ENCODE measurements at places on chromosomes 12 and 14. TPM values are rescaled to one million over a fixed set of nuclear protein-coding genes. Genes with fewer than 3 reads are reported as not detected.
A peak's percentile ranks its signal among the peaks of the same experiment; 100 is the strongest.

Gene POC1B
- 56.8 TPM for total RNA-seq

Gene EEF1AKMT3
- 4.7 TPM for total RNA-seq

DNA sequence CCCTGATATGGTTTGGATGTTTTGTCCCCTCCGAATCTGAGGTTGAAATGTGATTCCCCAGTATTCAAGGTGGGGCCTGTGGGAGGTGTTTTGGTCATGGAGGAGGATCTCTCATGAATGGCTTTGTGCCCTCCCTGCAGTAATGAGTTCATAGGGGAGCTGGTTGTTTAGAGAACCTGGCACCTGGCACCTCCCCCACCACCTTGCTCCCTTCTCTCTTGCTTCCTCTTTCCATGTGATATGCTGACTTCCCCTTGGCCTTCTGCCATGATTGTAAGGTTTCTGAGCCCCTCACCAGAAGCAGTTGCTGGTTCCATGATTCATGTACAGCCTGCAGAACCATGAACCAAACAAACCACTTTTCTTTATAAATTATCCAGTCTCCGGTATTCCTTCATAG lies 32.6 kb downstream of the CD163L1 start:
- no peak for DNase-seq

GRCh38 chr12:51122844-51123243 lies 39.4 kb upstream of the CSRNP2 start:
- DNase-seq, result no peak

Gene IL22
- total RNA-seq, result 4.7 TPM

DNA sequence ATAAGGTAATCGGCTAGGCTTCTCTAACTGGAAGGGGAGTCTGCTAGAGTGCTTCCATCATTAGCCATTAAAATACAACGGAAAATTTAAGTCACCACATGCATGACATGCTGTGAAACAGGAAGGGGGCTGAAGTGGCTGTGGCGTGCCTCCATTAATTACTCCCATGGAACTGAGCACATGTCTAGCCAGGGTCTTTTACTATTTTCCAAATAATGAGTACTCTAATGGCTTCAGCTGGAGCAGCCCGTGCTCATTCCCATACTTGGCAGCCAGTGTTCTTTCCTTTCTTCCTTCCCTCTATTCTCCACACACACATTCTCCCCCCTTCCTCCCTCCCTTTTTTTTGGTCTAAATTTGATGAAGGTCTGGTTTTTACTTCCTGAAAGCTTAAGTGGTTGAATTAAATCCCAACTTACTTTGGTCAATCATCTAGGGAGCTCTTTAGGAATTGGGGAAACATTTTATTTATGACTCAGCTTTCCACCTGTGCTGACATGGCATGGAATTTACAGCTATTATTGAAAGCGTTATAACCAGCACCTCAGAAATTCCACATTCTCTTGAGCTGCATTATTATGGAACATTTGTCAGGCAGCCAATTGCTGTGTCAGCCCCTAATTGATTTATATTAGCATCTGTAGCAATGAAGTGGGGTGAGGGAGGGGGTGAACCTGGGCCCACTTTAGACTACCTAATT lies 72.3 kb downstream of the LRIG3 start:
- DNase-seq, result no peak

DNA sequence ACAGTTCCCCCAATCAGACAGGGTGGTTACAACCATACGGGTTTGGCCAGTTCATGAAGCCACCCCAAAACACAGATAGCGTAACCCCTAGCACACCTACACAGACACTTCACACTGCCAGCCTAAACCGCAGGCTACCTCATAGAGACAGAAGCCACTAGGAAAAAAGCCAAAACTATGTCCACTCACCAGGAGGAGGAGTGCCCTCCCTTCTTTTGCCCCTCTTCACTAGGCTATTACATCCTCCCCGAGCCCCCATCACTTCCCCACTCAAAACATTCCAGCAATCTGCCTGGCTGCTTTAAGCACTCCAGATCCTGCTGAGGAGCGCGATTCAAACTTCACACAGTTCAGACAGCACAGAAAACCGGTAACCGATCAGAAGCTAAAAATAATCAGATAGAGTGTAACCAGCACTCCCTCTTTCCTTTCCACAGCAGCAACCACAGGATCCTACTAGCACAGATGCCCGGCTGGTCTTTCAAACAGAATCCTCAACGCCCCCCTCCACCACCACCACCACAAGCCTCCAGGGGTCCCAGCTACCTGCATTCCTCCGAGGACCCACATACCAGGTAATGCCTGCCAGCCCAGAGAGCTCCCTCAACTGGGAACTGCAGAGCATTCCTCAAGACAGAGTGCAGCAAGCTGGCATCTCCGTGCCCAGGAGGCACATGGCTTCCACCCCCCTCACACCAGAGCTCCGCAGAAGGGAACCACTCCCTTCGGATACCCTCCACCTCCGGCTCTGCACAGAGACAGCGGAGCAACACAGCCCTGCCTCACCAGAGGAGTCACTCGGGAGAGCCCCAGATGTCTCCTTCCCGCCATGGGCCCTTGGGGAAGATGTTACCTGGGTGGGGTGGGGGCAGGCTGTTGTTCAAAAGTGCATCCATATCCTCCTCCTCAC lies 1.5 kb downstream of the CHD4 start:
- peak; percentile 57 for DNase-seq

- no peak for DNase-seq
Measured at GRCh38 chr12:11815397-11815796, 165.9 kb downstream of the ETV6 start.

- no peak for DNase-seq
Measured at GRCh38 chr12:119399301-119399700, 64.8 kb downstream of the CCDC60 start.

- no peak for DNase-seq
Measured at GRCh38 chr12:121894633-121895032, 6.0 kb downstream of the PSMD9 start.

DNA sequence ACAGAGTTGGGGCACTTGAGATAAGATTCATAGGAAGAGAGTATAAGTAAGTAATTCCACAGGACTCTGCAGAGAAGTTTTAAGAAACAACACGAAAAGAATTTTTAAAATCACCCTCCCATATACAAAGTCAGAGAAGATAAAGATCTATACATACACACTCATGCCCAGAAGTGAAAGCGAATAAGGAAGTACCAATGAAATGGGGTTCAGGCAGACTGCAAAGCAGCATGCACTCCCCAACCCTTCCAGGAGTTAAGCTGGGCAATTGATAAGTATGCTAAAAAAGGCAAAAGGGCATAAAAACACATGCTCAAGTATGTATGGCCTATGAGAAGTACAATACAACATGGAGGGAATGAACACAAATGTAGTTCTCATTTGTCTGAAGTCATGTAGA lies 246.2 kb upstream of the GRIP1 start:
- no peak for DNase-seq

DNA sequence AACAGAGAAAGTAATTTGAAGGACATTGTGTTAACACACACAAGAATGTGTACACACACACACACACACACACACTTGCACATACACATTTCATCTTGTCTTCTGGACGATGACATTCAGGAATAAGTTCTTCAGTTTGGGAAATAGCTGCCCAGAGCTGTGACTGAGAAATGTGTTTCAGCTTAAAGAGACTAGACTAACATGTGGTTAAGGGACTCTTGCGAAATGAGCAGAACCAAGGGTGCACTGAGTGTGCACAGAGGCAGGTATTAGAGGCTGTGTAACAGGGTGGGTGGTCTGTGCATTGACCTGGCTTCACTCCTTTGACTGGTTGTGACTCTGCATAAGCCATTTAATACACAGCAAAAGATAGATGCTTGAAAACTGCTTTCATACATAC lies 29.4 kb upstream of the KCNA5 start:
- DNase-seq, result no peak

Gene TXNDC16
- total RNA-seq, result 9.4 TPM

DNA sequence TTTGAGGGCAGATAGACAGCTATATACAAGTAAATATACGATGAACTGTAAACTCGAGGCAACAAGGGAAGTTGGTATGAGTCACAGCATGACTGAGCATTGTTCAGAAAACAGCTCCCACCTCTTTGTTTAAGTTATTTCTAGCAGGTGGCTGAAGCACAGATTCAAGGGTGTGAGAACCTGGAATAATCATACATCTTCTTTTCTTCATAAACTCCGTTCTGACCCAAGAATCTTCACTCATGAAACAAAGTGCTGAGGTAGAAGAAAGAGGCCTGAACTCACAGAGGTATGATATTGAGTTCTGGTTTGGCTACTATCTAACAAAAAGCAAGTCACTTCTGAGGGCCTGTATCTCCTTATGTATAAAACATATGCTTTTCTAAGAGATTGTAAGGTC lies 364.1 kb upstream of the KITLG start:
- no peak for DNase-seq

Gene CELA1
- not detected for total RNA-seq

Gene CIROP
- total RNA-seq, result not detected

DNA sequence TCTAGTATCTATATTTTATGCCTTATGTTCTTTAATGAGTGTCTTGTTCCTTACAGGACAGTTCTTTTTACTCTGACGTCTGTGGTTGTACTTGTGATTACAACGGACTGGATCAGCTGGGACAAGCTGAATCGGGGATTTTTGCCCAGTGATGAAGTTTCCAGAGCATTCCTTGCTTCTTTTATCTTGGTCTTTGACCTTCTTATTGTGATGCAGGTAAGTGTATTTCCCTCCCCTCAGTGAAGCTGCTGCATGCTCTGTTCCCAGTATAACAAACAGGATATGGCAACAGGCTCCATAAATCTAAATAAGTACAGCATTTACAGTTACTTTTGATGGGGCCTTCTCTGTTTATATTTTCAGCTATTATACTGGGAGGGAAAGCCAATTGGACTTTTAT lies 463.6 kb downstream of the TMEM117 start:
- DNase-seq, result no peak

Measured in activated CD4-positive, alpha-beta memory T cell treated with anti-CD3 and anti-CD28 coated beads, Interleukin-2, amount 10 ng/mL, durations not matched to agents 7 days and 5 days (primary cell).